ENCODE measurements at places on chromosomes 2 and 18.

DNA sequence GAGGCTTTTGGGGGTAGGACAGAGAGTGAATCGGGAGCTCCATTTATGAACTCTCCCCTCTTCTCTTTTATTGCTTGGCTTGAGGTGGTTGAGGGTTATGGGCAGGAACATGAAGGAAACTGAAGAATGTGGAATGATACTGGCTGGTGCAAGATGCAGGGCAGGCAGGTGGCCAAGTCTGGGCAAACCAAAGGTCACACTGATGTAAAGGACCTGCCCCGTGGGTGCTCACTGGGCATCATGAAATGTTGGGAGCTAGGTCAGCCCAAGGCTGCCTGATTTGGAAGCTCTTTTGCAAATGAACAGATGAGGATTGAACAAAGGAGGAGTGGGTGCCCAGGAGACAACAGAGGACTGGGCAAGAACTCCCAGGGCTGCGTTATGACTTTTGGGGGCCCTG is 328.9 kb downstream of the CLIP4 start:
- no peaks in the 10 kb centered on the region for H3K36me3 ChIP-seq
- no peak overlapping the region for H3K4me3 ChIP-seq
- H3K4me1 ChIP-seq = no peaks in the 10 kb centered on the region
- H3K27me3 ChIP-seq = peaks cover 30% of the 10 kb centered on the region
- no peak for DNase-seq
- H3K27ac ChIP-seq = no peak overlapping the region

- no peaks in the 10 kb centered on the region for H3K36me3 ChIP-seq
- H3K27me3 ChIP-seq = peaks cover 2% of the 10 kb centered on the region
- no peak overlapping the region for H3K4me3 ChIP-seq
- DNase-seq = no peak
These were observed 112.5 kb upstream of the GLI2 start for GRCh38 chr2:120622886-120623753.

DNA sequence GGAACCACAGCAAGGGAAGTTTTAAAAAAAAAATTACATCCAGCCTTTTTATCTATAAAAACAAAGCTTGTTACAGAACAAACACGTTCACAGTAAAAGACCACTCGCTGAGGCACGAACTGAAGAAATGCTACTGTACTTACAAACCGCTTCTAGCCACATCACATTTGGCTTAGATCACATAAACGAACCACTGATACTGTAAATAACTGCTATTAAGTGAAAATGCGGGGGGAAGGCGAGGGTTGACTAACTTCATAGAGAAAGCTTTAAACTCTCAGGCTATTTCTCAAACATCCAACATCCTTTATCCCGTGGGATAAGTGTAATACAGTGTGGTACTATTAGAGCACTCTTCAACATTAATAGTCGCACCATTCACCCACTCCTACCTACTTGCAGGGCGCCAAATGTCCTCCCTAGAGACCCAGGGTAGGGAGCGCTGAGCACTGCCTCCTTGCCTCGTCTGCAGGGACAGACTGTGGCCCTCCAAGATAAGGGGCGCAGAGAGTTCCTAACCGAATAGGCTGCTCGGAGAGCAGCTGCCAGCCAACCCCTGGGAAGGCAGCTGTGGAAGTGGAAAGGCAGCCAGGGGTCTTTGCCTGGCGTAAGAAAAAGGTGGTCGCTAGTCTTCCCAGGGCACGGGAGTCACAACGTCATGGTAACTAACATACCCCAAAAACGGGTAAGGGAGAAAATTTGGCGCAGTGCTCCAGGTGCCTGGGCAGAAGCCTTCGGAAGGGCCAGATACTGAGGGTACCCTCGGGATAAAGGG is 854 bp downstream of the GPR155 start:
- peaks cover 24% of the 10 kb centered on the region for H3K36me3 ChIP-seq
- no peaks in the 10 kb centered on the region for H3K27me3 ChIP-seq
- no peak for DNase-seq
- peaks cover 49% of the 10 kb centered on the region for H3K4me1 ChIP-seq
- peak overlapping the region; percentile 93 for H3K27ac ChIP-seq

DNA sequence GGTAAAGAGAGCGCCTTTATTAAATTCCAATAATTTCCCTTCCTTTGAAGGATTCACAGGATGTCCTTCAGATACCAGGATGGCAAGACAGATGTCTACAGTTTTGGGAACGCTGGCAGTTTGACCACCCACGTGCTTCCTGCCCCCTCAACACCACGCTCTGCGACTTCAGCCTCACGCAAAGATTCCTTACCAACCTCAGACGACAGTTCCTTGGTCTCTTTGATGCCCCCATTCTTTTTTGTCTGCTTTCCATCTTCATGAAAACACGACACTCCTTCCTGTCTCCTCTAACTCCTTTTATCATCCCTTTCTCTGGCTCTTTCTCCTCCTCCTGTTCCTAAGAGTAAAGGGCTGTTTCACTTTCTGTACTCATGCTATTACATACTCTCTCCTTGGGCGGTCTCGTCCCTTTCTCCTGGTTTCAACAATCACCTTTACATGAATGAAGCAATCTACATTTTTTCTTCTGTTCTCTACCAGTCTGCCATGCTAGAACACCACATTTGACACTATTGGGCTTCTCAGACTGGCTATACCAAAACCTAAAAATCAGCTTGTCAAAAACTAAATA is 189.9 kb upstream of the PGAP1 start:
- H3K27me3 ChIP-seq = no peaks in the 10 kb centered on the region
- peaks cover 52% of the 10 kb centered on the region for H3K36me3 ChIP-seq
- H3K4me3 ChIP-seq = peak overlapping the region; percentile 64
- peaks cover 40% of the 10 kb centered on the region for H3K4me1 ChIP-seq
- H3K27ac ChIP-seq = peak overlapping the region; percentile 93
- no peak for DNase-seq

- DNase-seq = no peak
- no peaks in the 10 kb centered on the region for H3K4me1 ChIP-seq
- H3K36me3 ChIP-seq = no peaks in the 10 kb centered on the region
- H3K27me3 ChIP-seq = peaks cover 18% of the 10 kb centered on the region
- no peak overlapping the region for H3K27ac ChIP-seq
These were observed 3.5 kb upstream of the FHOD3 start for GRCh38 chr18:36294031-36294430.

- no peaks in the 10 kb centered on the region for H3K36me3 ChIP-seq
- no peak overlapping the region for H3K27ac ChIP-seq
- no peaks in the 10 kb centered on the region for H3K27me3 ChIP-seq
These were observed 45.3 kb downstream of the SMAD7 start for GRCh38 chr18:48905513-48905912.

DNA sequence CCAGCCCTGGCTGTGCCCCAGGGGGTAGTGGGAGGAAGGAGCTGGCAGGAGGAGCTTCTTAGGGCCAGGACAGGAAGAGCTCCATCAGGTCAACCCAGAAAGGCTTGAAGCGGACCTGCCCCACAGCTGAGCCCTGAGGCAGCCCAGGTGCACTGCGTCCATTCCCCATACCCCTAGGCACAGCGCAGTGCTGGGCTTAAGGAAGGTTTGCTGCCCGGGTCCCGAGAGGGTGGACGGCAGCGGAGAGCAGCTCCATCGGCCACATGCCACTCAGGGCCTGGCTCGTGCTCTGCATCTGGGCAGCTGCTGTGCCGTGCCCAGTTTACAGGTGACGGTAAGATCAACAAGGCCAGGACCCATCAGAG is 26.4 kb downstream of the DNMT3A start:
- no peaks in the 10 kb centered on the region for H3K27me3 ChIP-seq
- peaks cover 79% of the 10 kb centered on the region for H3K4me1 ChIP-seq
- H3K36me3 ChIP-seq = peaks cover 57% of the 10 kb centered on the region
- peak overlapping the region; percentile 98 for H3K27ac ChIP-seq
- DNase-seq = no peak

DNA sequence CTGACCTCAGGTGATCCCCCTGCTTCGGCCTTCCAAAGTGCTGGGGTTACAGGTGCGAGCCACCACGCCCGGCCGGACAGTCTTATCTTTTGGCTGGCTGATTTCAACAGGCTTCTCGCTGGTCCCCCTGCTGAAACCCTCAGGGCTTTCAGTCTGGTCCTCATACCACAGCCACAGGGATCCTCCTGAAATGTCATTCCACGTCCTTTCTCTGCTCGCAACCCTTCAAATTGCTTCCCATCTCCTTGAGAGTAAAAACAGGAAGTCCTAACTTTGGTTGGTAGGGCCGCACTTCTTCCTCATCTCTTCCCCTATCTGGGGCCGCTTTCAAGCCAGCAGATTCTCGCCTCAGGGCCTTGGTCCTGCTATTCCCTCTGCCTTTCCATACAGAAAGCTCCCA is 1.4 kb upstream of the CAB39 start:
- no peaks in the 10 kb centered on the region for H3K27me3 ChIP-seq
- peak overlapping the region; percentile 33 for H3K27ac ChIP-seq
- H3K4me3 ChIP-seq = peak overlapping the region; percentile 95
- H3K36me3 ChIP-seq = peaks cover 26% of the 10 kb centered on the region
- no peak for DNase-seq

DNA sequence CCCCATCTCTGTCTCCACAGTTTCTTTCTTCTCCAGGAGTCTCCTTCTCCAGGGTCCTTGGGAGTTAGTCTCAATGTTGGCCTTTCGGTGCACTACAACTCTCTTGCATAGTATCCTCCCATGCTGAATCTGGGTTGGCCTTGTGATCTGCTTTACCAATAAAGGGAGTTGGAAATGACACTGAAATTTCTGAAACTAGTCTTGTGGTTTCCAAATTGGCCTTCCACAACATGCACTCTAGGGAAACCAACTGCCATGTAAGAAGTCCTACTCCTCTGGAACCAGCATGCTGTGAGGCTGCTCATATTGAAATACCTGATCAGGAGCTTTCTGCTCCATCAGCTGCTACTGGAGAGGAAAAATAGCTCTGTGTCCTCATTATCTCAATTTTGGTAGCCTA is 9.9 kb upstream of the ABHD3 start:
- DNase-seq = no peak
- H3K4me3 ChIP-seq = no peak overlapping the region
- no peaks in the 10 kb centered on the region for H3K36me3 ChIP-seq
- peaks cover 4% of the 10 kb centered on the region for H3K4me1 ChIP-seq
- H3K27ac ChIP-seq = no peak overlapping the region

GRCh38 chr2:177758591-177759371 is 313.8 kb downstream of the PDE11A start:
- peaks cover 3% of the 10 kb centered on the region for H3K4me1 ChIP-seq
- H3K27ac ChIP-seq = no peak overlapping the region
- H3K36me3 ChIP-seq = no peaks in the 10 kb centered on the region
- no peak for DNase-seq

DNA sequence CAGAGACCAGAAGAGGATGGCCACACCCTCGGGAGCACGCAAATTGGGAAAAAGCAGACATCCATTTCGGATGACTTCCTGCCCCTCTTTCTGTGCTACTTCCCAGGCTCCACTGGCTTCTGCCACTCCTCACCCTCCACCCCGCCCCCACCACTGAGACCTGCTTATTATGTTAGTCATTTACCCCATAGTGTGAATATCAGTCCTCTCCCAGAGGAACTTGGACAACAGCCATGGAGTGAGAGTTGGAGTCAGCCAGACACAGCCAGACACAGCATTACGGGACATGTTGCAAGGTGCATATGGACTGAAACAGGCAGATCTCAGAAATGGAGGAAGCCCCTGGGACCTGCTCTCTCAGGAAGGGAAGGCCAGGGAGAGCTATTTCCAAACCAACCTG is 51.8 kb downstream of the CTIF start:
- no peak overlapping the region for H3K27ac ChIP-seq
- H3K4me3 ChIP-seq = no peak overlapping the region
- H3K36me3 ChIP-seq = no peaks in the 10 kb centered on the region
- no peaks in the 10 kb centered on the region for H3K4me1 ChIP-seq
- no peak for DNase-seq

- H3K36me3 ChIP-seq = no peaks in the 10 kb centered on the region
- no peak for DNase-seq
- H3K27ac ChIP-seq = no peak overlapping the region
- no peak overlapping the region for H3K4me3 ChIP-seq
- H3K27me3 ChIP-seq = peaks cover 11% of the 10 kb centered on the region
These were observed 255.5 kb downstream of the RNF152 start for GRCh38 chr18:61637319-61637718.

DNA sequence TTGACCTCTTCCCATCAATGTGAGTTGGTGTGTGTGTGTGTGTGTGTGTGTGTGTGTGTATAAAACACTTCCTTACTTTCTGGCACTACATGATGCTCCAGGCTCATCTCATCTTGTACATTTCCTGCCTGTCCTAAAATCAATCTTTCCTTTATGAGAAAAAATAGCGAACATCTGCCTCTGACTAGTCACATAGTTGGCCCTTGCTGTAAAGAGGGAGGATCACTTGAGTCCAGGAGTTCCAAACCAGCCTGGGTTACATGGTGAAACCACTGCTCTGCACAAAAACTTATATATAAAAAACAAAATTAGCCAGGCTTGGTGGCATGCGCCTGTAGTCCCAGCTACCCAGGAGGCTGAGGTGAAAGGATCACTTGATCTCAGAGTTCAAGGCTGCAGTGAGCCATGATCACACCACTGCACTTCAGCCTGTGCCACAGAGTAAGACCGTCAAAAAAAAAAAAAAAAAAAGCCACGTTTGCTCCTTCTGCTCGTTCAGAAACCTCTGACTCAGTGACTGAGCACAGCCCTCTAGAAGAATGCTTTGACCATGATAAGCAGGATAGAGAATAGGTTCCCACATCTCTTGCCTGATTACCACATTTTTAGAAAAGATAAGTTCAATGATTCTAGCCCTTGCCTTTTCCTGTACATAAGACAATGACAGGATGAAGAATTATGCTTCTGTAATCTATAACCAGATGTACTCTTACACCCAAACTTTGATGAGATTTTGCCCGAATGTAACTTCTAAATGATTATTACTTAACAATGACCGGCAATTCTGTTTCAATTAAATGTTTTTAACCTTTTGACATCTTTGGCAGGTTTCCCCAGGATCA is 45.2 kb upstream of the ST3GAL5 start:
- H3K27ac ChIP-seq = no peak overlapping the region
- no peak for DNase-seq
- peaks cover 22% of the 10 kb centered on the region for H3K4me1 ChIP-seq
- no peaks in the 10 kb centered on the region for H3K27me3 ChIP-seq
- no peak overlapping the region for H3K4me3 ChIP-seq
- H3K36me3 ChIP-seq = no peaks in the 10 kb centered on the region

DNA sequence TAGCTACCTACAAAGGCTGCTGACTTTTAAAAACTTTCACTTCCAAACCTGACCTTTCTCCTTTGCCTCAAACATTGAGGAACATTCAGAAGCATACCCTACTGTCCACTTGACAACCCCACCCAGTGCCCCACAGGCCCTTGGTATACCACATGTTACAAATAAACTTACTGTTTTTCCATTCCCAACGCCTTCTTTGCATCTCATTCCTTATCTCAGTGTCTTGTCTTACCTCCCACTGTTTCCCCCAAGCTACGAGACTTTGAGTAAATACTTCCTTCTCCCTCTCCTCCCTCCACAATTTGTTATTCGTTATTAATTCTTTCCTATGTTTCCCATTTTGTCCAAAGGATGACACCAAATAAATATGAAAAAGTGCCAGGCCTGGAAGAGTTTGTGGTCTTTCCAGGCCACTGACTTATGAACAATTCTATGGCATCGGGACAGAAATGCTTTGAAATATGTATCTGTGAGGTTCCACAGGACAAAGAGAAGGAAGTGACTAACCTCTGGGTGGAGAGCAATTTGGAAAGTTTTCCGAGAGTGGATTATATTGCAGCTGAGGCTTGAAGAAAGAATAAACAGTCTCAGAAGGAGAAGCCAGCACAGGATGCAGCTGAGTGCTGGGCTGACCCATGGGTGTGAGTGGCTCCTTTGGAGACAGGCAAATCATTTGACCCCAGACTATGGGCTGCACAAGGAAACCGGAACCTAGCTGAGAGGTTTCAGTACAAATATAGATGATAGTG is 409.0 kb downstream of the LPIN1 start:
- no peaks in the 10 kb centered on the region for H3K4me1 ChIP-seq
- no peak overlapping the region for H3K4me3 ChIP-seq
- no peak overlapping the region for H3K27ac ChIP-seq
- no peaks in the 10 kb centered on the region for H3K36me3 ChIP-seq
- DNase-seq = no peak

GRCh38 chr2:221569871-221570270 is 2.2 kb downstream of the EPHA4 start:
- peaks cover 66% of the 10 kb centered on the region for H3K4me1 ChIP-seq
- peaks cover 54% of the 10 kb centered on the region for H3K27me3 ChIP-seq
- H3K27ac ChIP-seq = no peak overlapping the region
- peaks cover 6% of the 10 kb centered on the region for H3K36me3 ChIP-seq

Data from activated T-cell treated with anti-CD3 and anti-CD28 coated beads, Interleukin-2, amount 50 U/mL, for 24 hours (primary cell).